ENCODE measurements at places on chromosomes 1 and 21.

DNA sequence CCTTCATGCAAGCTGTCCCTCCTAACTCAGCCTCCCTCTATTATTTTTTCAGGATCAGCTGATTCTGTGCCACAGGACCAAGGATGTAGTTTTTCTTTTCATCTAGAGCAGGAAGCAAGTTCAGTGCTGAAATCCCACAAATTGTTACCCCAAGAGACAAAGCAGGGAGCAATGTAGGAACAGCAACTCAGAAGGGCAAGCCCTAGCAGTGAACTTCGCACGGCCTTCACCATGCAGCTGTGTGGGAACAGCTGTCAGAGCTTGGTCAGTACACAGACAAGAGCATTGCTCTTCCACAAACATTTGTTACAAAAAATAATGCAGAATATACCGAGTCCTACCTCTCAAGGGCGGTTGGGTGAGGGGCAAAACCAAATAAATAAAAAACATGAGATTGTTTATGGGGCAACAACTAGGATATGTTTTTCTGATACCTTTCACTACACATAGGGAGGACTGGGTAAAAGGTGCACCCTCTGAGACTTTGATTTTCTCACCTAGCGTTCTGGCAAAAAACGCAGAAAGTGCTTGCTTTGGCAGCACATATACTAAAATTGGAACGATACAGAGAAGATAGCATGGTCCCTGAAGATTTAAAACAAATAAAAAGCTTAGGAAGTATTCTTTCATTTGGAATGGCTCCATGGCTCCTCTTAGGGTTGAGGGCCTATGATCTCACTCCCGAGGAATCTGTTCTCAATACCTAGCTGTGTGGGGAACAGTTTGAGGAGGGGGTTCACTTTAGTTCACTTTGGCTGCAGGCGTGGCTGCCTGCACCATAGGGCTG is 37.1 kb upstream of the ANGPTL7 start:
- DNase-seq: no peak

DNA sequence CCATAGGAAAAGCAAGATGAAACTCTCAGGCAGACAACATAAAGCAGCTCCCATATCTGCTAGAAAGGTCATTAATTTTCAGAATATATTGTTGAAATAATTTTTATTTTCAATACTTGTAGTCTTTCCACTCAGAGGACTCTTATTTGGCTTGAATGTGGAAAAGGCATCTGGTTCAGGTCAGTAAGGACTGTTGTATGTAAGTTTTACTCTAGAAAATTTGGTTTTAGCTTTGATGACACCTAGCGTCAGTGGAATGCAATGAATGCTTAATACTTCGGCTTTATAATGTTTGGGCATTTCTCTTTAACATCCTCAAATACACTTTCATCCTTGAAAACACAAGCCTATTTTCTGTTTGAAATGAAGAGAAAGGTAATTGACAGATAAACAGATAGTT is 63.3 kb downstream of the LRRC40 start:
- DNase-seq: no peak

DNA sequence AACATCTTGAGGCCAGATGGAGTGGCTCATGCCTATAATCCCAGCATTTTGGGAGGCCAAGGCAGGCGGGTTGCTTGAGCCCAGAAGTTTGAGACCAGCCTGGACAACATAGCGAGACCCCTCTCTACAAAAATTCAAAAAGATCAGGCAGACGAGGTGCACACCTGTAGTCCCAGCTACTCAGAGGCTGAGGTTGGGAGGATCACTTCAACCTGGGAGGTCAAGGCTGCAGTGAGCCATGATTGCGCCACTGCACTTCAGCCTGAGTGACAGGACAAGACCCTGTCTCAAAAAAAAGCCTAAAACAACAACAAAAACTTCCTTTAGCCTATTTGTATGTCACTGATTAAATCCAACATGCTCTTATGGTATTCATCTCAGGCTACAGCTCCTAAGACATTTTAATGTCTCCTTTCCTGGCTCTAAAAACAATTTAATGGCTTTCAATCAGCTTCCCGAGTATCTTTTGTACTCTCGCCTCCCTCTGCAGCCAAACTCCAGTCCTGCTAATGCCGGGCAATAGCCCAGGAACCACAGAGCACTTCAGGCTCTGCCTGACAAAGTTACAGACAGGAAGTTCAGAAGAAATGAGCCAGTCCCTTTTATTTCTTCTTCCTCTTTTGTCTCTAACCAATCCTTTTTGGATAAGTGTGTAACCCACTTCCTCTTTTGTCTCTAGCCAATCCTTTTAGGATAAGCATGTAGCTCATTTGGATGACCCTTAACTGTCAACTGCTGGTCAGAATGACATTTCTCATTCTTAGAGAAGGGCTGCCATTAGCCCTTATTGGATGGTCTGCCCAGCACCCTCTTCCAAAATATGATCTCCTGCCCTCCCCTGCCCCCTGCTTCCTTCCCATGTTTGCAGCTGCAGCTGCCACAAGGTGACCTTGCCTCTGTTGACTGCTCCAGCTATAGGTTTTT is 6.6 kb upstream of the DOP1B start:
- no peak for DNase-seq

DNA sequence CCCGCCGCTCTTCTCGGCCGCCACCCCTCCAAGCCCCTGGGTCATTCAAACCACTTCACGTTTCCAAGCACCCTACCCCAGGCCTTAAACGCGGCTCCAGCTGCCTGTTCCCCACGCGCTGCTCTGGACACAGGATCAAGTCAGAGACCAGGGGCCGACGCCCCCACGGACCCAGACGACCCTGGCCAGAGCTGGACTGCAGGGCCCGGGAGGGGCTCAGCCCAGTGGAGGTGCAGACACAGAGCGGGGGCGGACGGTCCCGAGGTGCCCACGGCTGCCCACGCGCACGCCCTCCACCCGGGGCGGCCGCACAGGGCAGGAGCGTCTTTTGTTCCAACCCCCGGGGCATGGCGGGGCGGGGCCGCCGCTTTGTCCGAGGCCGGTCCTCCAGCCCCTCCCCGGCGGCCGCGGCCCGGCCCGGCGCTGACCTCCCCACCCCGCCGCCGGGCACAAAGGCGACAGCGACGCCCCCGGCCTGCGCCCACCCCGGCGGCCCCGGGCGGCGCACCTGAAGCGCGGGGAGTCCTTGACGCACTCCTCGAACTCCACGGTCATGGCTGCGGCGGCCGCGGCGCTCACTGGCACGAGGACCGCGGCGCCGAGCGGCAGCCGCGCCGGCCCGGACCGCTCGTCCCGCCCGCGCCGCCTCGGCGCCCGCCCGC is 338 bp downstream of the ACAP3 start:
- peak; percentile 53 for DNase-seq

DNA sequence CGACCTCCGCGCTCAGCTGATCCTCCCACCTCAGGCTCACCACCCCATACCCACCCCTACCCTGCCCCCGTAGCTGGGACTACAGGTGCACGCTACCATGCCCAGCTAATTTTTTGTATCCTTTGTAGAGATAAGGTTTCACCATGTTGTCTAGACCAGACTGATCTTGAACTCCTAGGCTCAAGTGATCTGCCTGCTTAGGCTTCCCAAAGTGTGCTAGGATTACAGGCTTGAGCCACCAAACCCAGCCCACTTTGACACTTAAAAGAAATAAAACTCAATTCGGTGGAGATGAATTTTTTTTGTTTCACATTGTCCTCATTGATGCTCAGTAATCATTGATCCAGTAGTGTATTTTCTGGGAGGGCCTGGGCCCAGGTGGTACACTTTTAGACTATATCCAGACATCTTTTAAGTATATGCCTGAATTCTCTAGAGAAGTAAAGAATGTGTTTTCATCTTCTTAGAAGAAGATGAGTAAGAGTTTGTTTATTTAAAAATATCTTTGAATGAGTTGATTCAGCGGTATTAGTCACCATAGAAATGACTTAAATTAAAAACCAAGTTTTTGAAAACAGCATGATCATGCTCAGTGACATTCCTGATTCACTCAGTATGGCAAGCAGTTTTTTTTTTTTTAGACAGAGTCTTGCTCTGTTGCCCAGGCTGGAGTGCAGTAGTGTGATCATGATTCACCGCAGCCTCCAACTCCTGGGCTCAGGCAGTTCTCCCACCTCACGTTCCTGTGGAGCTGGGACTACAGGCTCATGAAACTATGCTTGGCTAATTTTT is 57.8 kb downstream of the EPB41 start:
- no peak for DNase-seq

DNA sequence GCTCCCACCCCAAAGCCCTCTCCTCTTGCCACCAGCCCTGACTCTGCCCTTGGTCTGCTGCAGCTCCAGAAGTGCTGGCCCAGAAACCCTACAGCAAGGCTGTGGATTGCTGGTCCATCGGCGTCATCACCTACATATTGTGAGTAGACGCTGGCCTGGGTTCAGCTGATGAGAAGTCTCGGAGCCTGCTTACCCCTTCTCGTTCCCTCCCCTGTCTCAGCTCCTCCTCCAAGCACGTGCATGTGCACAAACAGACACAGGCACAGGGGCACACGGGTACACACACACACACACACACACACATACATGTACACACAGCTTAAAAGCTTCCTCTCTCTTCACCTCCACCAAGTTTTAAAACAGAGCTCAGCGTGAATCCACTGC is 24.3 kb downstream of the CAMK1G start:
- DNase-seq: no peak

DNA sequence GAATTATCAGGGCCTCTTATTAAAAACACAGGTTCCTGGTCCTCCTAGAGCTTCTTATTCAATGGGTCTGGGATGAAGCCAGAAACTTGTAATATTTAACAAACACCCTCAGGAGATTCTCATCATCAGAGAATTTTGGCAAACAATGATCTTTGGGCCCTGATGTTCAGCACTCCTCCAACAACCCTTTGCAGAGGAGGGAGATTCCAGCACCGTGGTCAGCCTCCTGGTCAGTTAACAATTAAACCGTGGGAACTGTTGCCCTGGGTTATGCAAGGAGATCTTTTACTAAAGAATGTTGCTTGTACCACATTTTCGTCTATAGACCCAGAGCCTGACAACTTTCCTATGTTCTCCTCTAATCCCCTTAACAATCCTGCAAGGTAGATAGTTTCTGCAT is 294.4 kb downstream of the PLPP3 start:
- DNase-seq: no peak

DNA sequence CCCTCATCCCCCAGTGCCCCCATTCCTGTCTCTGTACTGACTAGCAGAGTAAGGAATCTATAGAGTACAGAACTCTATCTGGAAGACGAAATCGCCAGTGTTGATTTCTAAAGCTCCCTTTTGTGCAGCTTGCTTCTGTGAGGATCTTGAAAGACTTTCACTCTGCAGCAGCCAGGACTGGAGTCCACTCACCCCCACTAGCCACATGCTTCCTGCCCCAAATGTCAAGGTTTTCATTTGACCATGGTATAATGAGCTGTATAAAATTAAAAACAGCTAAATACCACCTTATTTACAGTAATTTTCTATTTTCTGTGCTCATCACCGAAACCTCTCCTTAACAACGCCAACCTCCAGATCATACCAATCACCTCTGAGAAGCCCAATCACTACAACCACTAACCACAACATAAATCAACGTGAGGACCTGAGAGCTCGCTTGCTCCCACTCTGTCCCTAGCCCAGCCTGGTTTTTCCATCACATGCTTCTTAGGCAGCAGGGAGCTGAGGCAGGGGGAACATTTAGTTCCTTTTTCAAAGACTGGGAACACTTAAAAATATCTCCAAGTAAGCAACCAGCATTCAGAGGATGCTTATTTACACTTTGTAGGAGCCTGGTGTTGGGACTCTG is 56.1 kb upstream of the IRF2BP2 start:
- no peak for DNase-seq

GRCh38 chr1:203112475-203112874 is 15.1 kb upstream of the ADORA1 start:
- DNase-seq: no peak

DNA sequence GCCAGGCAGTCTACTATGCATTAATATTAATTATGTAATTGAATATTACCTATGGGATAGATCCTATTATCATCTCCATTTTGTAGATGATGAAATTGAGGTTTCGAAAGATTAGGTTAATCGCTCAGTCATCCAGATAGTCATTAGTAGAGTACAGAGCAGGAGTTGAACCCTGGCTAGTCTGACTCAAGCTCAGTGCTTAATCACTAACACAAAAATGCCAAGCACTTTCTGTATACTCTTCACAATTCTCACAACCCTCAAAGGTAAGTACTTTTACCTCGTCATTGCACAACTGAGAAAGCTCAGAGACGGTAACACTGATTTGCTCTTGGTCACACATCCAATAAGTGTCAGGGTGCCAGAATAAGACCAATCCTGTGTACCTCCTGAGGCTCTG is 280.2 kb upstream of the PLXNA2 start:
- no peak for DNase-seq

DNA sequence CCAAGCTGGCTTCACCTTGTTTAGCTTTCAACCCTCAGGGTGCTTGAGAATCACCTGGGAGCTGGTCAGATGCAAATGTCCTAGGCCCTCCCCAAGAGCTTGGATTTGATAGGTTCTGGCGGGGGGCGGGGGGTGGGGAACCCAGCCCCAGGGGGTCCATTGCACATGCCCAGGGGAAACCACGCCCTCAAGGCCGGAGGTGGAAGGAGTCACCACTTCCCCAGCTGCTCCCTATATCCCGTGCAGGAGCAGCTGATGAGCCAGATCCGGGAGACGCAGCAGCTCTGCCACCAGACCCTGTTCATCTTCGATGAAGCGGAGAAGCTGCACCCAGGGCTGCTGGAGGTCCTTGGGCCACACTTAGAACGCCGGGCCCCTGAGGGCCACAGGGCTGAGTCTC is 5.8 kb downstream of the TOR3A start:
- no peak for DNase-seq

GRCh38 chr21:36044056-36044455 is 16.3 kb downstream of the SETD4 start:
- DNase-seq: no peak

DNA sequence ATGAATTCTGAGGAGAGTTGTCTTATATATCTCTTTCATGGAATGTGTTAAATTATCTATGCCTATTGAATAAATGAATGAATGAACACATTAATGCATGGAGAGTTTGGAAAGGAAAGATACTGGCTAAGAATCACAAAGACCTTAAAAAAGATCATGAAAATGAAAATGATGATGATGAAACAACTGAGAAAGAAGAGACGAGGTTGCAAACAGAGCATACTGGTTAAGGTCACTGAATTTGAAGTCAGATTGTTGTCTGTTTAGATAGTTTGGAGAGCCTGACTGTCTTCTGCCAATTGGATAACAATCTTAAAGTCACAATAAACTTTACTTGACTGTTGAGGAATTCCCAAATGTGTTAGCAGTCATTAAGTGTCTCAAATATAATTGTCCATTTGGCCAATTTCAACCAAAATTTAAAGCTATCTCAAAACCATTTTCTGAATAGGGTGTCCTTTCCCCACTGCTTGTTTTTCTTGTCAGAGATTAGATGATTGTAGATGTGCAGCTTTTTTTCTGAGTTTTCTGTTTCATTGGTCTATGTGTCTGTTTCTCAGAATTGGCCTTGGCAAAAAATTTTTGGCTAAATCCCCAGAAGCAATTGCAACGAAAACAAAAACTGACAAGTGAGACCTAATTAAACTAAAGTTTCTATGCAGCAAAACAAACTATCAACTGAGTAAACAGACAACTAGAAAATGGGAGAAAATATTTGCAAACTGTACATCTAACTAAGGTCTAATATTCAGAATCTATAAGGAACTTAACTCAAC is 132.2 kb downstream of the PTGER3 start:
- DNase-seq: no peak

GRCh38 chr1:8033322-8033721 is 7.2 kb upstream of the ERRFI1 start:
- no peak for DNase-seq
